Brain microvascular endothelial cell (primary cell): ENCODE measurements at places on chromosomes 2 and 18.

DNA sequence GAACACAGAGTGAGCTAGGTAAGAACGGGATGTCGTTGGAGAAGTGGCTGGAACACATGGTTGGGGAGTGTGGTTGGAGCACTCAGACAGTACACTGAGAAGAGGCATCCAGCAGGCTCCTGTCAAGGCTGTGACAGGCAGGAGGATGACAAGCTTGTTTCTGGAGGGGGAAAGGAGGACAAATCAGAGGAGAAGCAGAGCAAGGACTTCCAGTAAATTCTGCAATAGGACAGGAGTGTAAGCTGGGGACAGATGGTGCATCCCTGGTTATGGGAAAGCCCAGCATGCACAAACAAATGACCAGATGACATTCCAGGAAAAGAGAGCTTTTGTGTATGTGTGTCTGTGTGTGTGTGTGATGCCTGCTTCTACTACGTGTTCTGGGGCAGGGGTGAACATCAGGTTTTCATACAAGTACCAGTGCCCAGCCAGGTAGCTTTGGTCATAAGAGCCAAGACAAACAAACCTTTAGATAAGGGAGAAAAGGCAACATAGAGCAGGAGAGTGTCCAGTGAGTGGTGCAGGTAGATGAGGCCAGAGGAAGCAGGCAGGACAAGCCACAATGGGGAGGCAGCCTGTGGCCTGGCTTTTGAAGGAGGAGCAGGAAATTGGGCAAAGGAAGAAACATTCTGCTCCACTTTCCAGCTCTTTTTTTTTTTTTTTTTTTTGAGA is 32.1 kb upstream of the MAPK4 start:
- no peak for DNase-seq

GRCh38 chr2:123917241-123917640 is 107.8 kb upstream of the CNTNAP5 start:
- no peak for DNase-seq

GRCh38 chr2:101112772-101113157 is 38.4 kb downstream of the TBC1D8 start:
- DNase-seq: no peak

DNA sequence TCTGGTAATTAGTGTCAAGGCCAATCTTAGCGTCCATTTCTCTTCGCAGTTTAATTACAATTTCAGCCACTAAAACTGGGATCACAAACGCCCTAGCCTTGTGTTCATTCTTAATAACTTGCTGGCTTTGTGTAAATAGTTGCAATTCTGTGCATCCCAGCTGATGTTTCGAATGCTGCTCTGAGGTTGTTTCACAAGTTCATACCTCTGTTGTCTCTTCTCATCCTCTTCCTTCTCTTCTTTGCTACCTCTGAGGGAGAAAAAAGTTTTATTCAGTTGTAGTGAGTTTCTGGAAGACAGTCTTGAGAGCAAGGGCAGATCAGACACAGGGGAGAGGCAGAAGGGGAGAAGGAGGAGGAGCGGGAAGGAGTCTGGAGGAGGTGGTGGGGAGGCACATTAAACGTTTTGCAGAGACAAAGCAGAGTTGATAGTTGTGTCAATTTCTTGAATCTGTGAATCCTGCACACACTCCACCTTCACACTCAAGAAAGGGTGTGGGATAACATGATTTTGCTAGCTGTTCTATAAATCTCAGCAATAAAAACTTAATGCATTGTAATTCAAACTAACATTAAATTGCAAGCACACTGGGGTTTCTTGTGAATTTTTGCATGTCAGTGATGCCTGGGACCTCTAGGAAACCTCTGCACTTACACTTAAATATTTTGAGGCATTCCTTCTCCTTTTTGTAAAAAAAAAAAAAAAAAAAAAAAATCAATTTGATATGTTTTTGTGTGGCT is 6.8 kb downstream of the MEIS1 start:
- DNase-seq: no peak

- no peak for DNase-seq
Observed at GRCh38 chr18:63757541-63757940, 17.7 kb upstream of the SERPINB7 start.

DNA sequence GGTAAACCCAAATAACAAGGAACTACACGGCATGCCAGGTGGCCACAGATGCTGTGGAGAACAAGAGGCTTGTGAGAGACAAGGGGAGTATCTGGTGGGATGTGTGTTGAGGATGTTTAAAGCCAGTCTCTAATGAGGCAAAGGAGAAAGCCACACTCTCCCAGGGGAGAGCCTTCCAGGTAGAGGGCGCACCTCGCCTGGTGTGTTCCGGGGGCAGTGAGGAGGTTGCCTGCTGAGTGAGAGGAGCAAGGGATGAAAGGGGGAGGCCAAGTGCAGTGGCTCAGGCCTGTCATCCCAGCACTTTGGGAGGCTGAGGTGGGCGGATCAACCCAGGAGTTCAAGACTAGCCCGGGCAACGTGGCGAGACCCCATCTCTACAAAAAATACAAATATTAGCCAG is 16.2 kb downstream of the SAG start:
- DNase-seq: no peak

GRCh38 chr18:3281456-3282400 is 19.8 kb downstream of the MYL12B start:
- no peak for DNase-seq

- DNase-seq: no peak
Observed at GRCh38 chr2:164182116-164182627, 439.1 kb downstream of the GRB14 start.

- DNase-seq: no peak
Observed at GRCh38 chr18:61132031-61132430, 201.2 kb upstream of the CDH20 start.
